ENCODE measurements at places on chromosomes 5 and 9. TPM values are rescaled to one million over a fixed set of nuclear protein-coding genes. Genes with fewer than 3 reads are reported as not detected.

- H3K27me3 ChIP-seq = no peaks in the 10 kb centered on the region
- H3K4me3 ChIP-seq = no peak overlapping the region
- H3K4me1 ChIP-seq = no peaks in the 10 kb centered on the region
- H3K36me3 ChIP-seq = no peaks in the 10 kb centered on the region
Observed at GRCh38 chr9:4579001-4579400, 83.1 kb upstream of the PLPP6 start.

GRCh38 chr5:118777189-118777736, 211.1 kb downstream of the DTWD2 start:
- no peak for DNase-seq
- no peaks in the 10 kb centered on the region for H3K4me1 ChIP-seq
- H3K27me3 ChIP-seq = no peaks in the 10 kb centered on the region
- H3K36me3 ChIP-seq = no peaks in the 10 kb centered on the region
- H3K4me3 ChIP-seq = no peak overlapping the region
- no peak overlapping the region for H3K27ac ChIP-seq

SLC23A1 gene
- total RNA-seq = 1.8 TPM

DNA sequence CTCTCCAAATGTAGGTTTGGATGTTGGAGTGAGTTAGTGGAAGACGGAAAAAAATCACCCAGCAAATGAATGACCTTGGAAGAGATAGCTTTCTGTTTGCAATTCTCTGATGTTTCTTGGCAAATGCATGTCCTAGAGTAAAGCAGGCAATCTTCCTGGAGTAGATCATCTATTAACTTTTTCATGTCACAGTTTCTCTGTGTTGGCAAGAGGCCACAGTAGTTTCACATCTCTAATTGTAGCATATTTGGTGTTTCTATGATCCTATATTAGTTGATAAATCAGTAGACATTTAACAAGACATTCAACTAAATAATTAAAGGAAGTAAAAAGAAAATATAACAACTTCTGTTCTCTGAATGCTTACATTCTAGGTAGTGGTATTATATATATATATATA, 138.2 kb upstream of the MINAR2 start:
- DNase-seq = no peak
- H3K4me1 ChIP-seq = no peaks in the 10 kb centered on the region
- no peaks in the 10 kb centered on the region for H3K36me3 ChIP-seq

GRCh38 chr5:77255617-77256016, 45.1 kb downstream of the PDE8B start:
- peaks cover 41% of the 10 kb centered on the region for H3K27me3 ChIP-seq
- H3K27ac ChIP-seq = no peak overlapping the region
- DNase-seq = no peak
- no peak overlapping the region for H3K4me3 ChIP-seq

DNA sequence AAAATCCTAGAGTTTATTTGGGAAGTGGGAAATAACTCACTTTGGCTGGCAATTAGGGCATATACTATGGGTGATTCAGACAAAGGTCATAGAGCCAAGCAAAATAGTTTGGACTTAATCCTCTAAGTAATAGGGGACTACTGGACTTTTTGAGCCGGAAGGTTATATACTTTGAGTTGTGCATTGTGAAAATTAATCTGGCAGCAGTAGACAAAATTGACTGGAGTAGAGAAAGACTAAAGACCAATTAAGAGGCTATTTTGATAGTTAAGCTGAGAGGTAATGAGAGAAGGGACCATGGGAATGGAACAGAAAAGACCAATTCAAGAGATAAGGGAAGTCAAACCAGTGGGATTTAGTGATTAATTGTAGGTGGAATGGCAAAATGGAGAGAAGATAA, 28.9 kb downstream of the COX7C start:
- no peak overlapping the region for H3K4me3 ChIP-seq
- no peaks in the 10 kb centered on the region for H3K36me3 ChIP-seq
- H3K27me3 ChIP-seq = peaks cover 8% of the 10 kb centered on the region
- no peaks in the 10 kb centered on the region for H3K4me1 ChIP-seq
- no peak for DNase-seq

PRUNE2 gene
- 0.83 TPM for total RNA-seq

DNA sequence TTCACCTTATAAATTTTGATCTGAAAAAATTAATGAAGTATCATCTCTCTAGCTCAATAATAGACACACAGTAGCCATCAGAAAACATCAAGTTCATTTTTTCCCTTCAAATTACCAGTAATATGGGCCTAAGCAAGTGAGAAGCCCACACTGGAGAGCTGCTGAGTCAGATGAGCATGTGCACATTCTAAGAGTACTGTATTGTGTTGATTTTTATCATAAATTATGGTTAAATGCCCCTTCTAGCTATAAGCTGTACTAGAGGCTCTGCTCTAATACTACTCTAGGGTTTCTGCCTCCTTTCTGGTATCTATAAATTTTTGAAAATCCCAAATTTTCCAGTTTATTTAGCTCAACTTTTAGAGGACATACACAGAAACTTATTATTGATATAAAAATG, 42.1 kb upstream of the TYRP1 start:
- H3K4me1 ChIP-seq = no peaks in the 10 kb centered on the region
- H3K4me3 ChIP-seq = no peak overlapping the region
- no peaks in the 10 kb centered on the region for H3K27me3 ChIP-seq
- H3K27ac ChIP-seq = no peak overlapping the region
- H3K36me3 ChIP-seq = no peaks in the 10 kb centered on the region

DNA sequence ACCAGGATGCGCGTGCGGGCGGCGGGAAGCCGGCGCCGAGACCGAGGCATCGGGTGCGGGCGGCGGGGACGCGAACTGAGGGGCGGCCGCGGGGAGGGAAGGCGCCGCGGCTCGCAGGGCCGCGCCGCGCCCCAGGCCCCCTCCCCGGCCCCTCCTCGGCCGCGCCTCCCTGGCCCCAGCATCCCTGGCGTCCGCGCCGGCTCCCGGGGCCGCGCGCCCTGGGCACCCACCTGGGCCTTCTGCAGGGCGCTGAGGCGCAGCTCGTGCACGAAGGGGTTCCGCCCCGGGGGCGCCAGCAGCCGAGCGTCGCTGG, 324 bp downstream of the LPCAT1 start:
- peak overlapping the region; percentile 56 for H3K4me3 ChIP-seq
- peaks cover under 1% of the 10 kb centered on the region for H3K27me3 ChIP-seq
- peaks cover 38% of the 10 kb centered on the region for H3K4me1 ChIP-seq
- no peak for DNase-seq
- H3K36me3 ChIP-seq = peaks cover 21% of the 10 kb centered on the region

DNA sequence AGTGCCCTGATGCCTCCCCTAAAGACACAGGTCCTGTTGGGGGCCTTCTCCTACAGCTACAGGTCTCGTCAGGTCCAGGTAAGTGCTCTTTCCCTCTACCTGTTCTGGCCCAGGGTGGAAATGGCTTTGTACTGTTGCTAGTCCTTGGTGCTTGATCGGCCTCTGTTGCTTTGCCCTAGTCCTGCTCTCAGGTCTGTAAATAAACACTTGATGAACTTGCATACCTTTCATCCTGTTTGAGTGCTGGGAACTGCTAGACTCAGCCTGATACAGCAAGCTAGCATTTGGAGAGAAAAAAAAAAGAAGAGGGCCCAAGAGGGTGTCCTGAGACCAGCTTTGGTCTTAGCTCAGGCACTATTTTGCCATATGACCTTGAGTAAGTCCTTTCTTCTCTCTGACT, 21.8 kb upstream of the ZNF618 start:
- DNase-seq = no peak
- H3K4me3 ChIP-seq = no peak overlapping the region
- H3K27me3 ChIP-seq = peaks cover 5% of the 10 kb centered on the region
- no peak overlapping the region for H3K27ac ChIP-seq

DNA sequence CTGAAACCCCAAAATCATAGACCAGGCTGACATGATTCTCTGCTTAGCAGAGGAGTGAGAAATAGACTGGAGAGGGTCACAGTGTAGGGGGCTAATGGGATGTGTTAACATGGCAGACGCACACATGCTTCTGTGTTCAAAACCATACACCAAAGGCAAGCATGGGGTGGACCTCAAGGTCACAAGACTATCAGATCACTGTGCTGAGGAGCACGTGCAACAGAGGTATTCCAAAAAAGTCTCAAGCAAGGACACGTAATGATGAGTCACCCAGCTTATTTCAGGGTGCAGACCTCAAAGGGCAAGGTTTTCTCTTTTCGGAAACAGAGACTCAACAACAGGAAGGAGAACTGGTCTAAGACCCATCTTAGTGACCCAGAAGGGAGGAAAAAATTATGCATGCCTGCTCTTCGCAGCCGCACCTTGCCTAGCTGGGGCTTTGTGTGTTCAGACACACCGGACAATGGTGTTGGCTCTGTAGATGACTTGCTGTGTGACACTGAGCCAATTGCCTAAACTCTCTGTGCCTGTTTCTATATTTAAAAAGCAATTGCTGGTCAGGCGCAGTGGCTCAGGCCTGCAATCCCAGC, 20.3 kb downstream of the WHRN start:
- peaks cover 5% of the 10 kb centered on the region for H3K36me3 ChIP-seq
- H3K4me3 ChIP-seq = no peak overlapping the region
- peaks cover 14% of the 10 kb centered on the region for H3K27me3 ChIP-seq
- H3K27ac ChIP-seq = peak overlapping the region; percentile 83
- H3K4me1 ChIP-seq = peaks cover 46% of the 10 kb centered on the region

DNA sequence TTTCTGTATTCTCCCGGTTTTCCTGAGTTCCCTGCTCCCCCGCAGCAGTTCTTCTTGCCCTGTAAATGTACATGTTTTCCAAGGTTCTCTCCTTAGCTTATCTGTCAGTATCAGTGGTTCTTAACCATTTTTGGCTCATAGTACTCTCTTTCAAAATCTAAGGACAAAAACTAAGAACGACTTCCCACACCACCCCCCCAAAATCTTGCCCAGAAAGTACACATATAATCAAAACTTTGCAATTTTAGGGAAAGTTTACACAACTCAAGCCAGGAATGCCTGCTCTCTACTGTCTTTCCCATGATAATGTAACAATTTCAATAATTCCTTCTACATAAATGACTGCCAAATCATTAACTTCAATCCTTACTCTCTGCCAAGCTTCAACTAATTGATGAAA, 4.5 kb downstream of the DCAF12 start:
- DNase-seq = no peak
- H3K27ac ChIP-seq = peak overlapping the region; percentile 44
- H3K36me3 ChIP-seq = peaks cover 67% of the 10 kb centered on the region
- no peak overlapping the region for H3K4me3 ChIP-seq

- H3K4me1 ChIP-seq = peaks cover 41% of the 10 kb centered on the region
- H3K27me3 ChIP-seq = no peaks in the 10 kb centered on the region
- peak; percentile 71 for DNase-seq
- H3K4me3 ChIP-seq = no peak overlapping the region
- H3K36me3 ChIP-seq = no peaks in the 10 kb centered on the region
Observed at GRCh38 chr9:79883073-79883645, 311.4 kb downstream of the TLE4 start.

- DNase-seq = no peak
- H3K27me3 ChIP-seq = no peaks in the 10 kb centered on the region
- H3K27ac ChIP-seq = no peak overlapping the region
- peaks cover 6% of the 10 kb centered on the region for H3K4me1 ChIP-seq
- peaks cover 1% of the 10 kb centered on the region for H3K36me3 ChIP-seq
- no peak overlapping the region for H3K4me3 ChIP-seq
Observed at GRCh38 chr9:137542486-137542885, 7.7 kb downstream of the PNPLA7 start.

LCN1 gene
- total RNA-seq = not detected

PCDHA4 gene
- not detected for total RNA-seq

- H3K4me3 ChIP-seq = no peak overlapping the region
- no peaks in the 10 kb centered on the region for H3K36me3 ChIP-seq
- H3K27ac ChIP-seq = no peak overlapping the region
- H3K27me3 ChIP-seq = peaks cover 16% of the 10 kb centered on the region
Observed at GRCh38 chr9:68750786-68751185, 45.7 kb downstream of the PIP5K1B start.

TSTD2 gene
- 10.5 TPM for total RNA-seq
